ENCODE measurements at places on chromosomes 11 and 22.

- no peak for DNase-seq
Observed at GRCh38 chr11:93542811-93543229, 371 bp downstream of the SMCO4 start.

- no peak for DNase-seq
Observed at GRCh38 chr11:78127403-78127802, 12.0 kb downstream of the ALG8 start.

DNA sequence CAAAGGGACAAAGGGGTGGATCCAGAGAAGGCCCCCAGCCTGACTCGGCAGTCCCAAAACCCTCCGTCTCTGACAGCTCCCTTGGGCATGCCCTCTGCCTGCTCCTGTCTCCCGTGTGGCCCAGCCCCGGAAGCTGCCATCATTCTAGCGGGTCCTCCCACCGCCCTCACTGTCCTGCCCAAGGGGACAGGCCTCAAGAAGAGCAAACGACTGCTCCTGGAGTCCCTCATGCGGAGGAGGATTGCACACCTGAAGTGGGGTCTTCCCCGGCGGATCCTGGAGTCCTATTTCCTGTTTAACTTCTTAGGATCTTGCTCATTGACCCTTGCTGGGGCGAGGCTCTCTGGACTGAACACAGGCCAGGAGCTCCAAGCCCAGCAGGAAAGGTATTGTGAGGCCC lies 2.6 kb upstream of the MEI1 start:
- no peak for DNase-seq

- DNase-seq = no peak
Observed at GRCh38 chr11:33360642-33361041, 103.5 kb downstream of the HIPK3 start.

GRCh38 chr22:25702040-25702439 lies 39.9 kb upstream of the MYO18B start:
- no peak for DNase-seq

DNA sequence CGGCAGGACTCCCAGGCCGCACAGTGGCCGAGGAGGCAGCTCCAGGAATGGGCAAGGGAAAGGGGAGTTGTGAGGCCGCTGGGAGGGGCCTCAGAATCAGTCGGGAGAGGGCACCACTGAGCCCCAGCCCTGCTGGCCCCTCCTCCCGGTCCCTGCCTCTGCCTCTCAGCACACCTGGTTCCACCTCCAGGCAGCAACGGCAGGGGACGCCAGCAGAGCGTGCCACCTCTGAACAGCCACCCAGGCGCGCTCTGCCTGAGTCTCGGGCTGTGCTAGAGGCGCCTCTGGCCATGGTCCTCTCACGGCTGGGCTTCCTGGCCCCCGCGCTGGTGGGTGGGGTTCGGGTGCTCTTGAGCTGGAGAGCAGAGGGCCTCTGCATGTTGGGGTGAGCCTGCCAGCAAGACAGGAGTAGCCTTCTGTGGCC lies 33.0 kb downstream of the MOB2 start:
- no peak for DNase-seq

- no peak for DNase-seq
Observed at GRCh38 chr11:91129596-91129995, 906.7 kb upstream of the CHORDC1 start.

DNA sequence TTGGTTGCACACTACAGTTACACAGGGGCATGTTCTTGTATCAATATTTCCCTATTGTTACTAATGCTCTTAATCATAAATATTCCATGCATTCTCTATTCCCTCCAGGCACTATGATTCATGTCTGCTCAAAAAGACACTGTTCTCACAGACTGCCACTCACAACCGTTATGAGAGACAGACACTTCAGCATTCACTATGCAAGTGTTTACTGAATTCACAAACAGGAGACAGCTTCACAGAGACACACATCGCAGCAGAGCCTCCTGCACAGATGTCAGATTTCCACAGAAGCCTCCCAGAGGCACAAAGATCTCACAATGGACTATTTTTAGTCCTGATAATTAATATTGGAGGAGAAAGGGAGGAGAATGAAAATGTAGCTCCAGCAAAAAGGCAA lies 930.4 kb downstream of the OPCML start:
- DNase-seq = no peak

- DNase-seq = no peak
Observed at GRCh38 chr11:69664103-69664775, 10.9 kb downstream of the LTO1 start.

DNA sequence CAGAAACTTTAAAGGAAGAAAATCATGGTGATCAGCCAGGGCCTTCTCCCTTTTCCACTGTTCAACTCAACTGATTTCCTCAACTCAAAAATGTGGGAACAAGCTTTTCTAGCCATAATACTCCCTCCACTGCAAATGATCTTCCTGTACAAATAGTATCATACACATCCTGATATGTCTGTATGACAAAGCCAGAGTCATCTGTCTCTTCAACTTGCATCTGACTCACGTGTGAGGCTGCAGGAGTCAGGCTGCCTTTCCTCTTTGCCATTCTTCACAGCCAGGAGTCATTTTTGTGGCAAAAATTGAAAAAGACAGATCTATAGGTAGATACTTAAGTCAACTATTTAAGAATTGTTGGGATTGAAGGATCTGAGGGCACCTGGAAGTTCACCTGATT lies 13.3 kb downstream of the PATZ1 start:
- no peak for DNase-seq

DNA sequence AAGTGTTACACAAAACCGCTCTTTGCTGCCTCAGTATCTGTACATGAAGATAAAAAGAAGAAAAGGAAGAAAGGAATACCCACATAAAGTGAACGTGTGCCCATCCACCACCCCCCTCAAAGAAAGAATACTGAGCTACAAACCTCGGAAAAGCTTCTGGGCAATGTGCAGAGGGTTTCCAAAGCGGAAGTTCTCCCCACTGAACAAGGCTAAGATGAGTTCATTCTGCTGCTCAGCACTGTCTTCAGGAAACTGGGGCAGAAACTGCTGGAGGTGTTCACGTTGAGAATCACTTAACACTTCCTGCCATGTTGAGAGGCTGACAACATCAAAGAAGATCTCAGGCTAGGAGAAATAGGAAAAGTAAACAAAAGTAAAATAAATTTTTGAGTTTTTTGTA lies 6.9 kb downstream of the NFRKB start:
- no peak for DNase-seq

Measured in activated CD4-positive, alpha-beta T cell treated with anti-CD3 and anti-CD28 coated beads, Interleukin-2, amount 50 U/mL, for 1 hour (primary cell).